ENCODE measurements at places on chromosomes 11 and 22.

DNA sequence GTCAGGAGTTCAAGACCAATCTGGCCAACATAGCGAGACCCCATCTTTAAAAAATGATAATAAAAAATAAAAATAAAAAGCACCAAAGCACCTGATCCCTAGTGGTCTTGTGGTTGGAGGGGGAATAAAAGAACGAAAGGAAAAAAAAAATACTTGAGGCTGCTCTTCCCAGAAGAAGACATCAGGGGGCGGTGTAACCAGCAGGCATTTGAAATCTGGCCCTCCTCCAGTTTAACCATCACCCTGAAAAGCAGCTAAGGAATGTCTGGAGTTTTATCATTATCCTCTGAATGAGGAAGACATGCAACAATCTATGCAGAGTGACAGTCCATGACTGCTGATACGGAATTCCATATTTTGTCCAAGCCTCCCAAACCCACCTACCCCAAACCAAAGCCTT, 5.6 kb upstream of the KCTD17 start:
- peak; percentile 60 for DNase-seq

DNA sequence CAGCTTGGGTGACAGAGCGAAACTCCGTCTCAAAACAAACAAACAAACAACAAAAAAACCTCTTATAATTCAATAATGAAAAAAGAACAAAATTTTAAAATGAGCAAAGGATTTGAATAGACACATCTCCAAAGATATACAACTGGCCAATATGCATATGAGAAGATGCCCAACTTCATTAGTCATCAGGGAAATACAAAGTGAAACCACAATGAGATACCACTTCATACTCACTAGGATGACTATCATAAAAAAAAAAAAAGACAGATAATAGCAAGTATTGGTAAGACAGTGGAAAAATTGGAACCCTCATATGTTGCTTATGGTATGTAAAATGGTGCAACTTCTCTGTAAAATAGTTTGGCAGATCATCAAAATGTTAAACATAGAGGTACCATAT, 28.7 kb upstream of the BARX2 start:
- no peak for DNase-seq

DNA sequence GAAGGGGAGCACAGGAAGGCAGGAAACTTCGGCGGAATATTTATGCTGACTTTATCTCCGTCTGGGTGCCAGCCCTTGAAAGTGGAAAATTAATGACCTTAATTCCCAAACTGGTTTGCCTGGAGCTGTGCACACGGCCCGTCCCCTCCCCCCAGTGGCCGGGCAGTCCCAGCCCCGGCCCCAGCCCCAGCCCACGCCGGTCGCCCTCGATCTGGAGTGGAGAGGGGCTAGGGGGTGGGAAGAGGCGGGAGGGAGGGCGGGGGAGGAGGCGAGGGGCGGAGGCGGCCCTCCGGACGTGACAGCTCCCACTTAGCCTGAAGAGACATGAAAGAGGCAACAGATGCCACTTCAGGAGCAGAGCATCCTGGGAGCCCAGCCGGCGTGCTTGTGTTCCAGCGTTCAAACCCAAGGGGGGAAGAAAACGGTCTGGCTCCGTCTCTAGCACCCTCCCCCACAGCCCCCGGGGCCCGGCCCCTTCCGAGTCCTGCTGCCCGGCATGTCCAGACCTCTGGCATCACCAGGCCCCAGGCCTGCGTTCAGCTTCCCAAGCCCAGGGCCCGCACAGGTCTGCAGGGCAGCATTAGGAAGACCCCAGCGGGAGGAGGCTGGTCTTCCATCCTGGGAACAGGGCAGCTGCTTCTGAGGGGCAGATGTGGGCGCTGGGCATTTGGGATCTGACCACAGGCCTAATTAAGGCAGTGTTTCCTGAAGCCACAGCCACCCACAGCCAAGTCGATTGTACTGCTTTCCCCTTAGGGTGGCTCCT, 20.0 kb upstream of the LMO1 start:
- DNase-seq: peak; percentile 81

GRCh38 chr11:16511116-16512114, 155.1 kb upstream of the SOX6 start:
- DNase-seq: peak; percentile 35

DNA sequence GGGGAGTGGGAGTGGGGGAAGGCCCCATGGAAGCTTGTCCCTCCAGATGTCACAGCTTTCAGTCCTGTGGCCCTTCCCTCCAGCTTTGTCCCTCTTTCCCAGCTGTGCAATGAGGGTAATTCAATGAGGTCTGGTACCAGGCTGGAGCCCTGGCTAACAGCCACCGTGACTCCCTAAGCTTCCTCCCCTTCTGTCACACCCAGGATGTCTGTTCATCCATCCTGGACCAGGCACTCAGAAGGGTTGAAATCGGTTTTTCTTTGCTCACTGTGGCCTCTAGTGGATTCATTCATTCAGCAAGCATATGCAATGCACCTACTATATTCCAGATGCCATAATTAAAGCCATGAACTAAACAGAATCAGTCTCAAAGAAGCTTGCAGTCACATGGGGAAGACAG, 38.7 kb downstream of the SYT13 start:
- peak; percentile 78 for DNase-seq

DNA sequence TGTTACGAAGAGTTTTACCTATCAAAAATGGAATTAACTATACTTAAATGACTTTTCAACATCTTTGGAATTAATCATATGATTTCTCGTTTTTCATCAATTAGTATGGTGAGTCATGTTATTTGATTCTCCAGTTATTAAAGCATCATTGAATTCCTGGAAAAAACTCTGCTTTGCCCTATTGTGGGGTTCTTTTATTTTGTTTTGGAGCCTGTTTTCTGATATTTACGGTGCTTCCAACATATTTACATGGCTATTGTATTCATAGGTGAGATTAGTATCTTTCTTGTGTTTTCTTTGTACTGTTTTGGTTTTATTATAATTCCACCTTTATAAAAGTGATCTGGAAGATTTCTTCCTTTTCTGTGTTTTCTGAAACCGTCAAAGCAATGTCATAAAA, 902.7 kb downstream of the TBC1D22A start:
- no peak for DNase-seq

DNA sequence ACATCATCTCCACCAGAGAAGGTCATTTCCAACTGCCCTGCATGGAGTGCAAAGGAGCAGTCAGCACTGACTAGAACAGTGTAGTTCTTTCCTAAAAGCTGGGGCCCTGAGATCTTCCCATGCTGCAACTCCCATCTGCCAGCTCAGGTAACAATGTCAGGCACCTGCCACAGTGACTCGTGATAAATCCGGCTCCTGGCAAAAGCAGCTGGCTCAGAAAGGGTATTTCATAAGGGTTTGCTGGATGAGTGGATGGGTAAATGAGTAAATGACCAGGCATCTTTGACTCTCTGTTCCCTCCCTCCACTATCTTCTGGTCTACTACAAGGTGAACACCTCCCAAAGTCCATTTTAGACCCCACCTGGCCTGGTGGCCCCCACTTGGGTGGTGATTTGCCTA, 403.6 kb downstream of the NXPE2 start:
- no peak for DNase-seq
